Fibroblast of skin of left quadriceps (primary cell): ENCODE measurements at places on chromosomes 3 and 15.

GRCh38 chr15:44069489-44069888, 125.6 kb downstream of the FRMD5 start:
- DNase-seq = no peak

DNA sequence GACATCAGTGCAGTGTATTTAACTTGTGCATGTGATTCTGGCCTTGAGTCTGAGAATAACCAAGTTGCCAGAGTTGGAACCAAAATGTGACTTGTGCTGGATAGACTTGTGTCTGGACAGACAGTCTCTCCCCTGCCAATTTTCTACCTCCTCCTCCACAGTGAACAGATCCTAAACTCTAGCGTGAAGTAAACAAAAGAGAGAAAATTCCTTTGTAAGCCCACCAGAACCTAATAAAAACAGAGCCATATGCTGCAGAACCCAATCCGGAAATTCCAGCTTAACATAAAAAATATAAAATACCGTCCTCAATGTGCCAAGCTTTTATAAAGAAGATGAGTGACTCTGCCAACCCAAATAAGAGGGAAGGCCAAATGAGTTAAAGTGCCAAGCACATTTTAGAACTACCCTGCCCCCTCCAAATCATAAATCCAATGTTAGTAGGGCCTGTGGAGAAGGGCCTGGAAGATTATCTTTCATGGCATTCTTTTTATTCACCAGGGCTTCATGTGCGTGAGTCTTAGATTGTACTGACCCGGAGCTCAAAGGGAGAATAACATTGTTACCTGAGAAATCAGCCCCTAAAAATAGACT, 344.6 kb upstream of the PROK2 start:
- DNase-seq = peak; percentile 51

- no peak for DNase-seq
Observed at GRCh38 chr15:93985925-93986324, 245.4 kb upstream of the MCTP2 start.

- DNase-seq = no peak
Observed at GRCh38 chr15:66943456-66944095, 121.8 kb upstream of the SMAD3 start.

GRCh38 chr15:38176691-38177090, 75.9 kb upstream of the SPRED1 start:
- no peak for DNase-seq

GRCh38 chr15:70383856-70384255, 286.1 kb upstream of the TLE3 start:
- DNase-seq = no peak

DNA sequence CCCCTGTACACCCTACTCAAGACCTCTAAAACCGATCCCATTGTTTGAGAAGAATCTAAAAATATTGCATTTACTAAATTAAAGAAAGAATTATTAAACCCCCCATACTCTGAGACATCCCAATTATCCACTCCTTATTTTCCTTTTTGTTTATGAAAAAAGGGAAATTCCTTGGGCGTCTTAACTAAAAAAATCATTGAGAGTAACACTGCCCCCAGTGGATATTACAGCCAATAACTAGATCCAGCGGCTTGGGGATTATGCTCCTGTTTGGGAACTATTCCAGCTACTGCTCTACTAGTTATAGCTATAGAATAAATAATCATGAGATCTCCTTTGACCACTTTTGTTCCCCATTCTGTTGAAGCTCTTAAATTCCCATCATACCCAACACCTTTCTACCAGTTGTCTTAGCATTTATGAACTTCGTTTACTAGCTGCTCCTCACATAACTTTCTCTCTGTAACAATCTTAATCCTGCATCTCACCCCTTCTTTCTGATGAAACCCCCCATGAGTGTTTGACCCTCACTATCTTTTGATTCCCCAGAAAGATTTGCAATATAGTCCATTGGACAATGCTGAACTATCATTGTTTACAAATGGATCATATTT, 12.7 kb upstream of the CFAP91 start:
- DNase-seq = no peak

DNA sequence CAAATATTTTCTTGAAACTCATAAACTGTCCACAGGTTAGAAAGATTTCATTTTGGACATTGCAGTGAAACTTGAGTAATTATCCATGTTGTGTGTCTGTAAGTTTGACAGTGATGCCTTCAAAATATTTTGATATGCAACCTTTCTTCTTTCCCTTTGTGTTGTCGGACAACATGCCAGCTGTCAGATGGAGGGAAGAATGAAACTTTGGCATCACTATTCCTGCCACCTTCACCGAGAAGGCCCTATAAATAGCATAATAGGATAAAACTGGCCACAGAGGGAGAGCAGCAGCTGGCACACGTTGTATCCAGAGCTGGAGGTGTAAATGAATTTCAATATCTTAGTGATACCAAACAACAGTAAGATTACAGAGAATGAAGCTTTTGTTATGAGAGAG, 436.7 kb upstream of the CFAP20DC start:
- DNase-seq = no peak

DNA sequence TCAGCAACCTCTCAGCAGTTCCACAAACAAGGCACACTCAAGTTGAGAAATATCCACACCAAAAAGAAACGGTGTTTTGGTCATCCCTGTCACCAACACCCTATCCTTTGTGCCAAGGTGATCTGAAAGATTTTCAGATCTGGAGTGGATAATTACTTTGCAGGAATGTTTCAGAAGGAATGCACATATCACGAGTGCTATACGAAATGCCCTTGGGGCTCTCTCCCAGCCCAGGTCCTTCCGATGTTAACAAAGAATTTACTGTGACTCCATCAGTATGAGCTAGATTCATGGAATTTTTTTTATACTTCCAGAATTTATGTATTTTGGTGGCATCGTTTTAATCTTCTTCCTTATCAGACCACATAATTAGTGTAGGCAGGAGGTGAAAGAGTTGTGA, 105.0 kb downstream of the GRM7 start:
- no peak for DNase-seq

GRCh38 chr3:31833391-31834190, 147.5 kb downstream of the OSBPL10 start:
- no peak for DNase-seq

DNA sequence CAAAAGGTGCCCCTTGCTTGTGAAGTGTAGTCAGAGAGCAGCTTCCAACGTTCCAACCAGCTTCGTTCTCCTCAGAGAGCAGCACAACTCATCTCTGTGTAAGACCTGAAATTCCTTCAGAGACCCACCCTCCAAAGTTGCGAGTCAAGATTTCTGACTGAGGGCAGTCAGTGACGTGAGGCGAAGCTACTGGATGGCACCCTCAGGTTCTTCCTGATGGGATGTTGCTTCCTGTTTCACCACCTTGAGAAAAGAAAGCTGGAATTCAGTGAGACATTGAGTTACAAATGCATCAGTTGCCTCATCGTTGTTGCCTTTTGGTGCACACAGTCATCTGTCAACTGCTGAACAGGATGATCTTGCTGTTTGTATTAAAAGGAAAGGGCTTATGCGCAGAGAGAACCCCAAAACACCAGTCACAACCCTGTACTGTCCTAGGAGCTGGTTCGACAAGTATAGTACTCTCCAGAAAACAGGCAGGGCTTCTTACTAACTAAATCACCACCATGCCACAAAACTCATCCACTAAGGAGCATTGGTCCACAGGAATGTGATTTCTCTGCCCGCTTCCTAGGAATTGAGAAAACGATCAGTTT, at the start of gene CERS3:
CERS3 (minus strand) TSS at position 118 of the 596 bp plus-strand sequence. CDS start 27,101 bp downstream, outside the sequence.
- DNase-seq = no peak

DNA sequence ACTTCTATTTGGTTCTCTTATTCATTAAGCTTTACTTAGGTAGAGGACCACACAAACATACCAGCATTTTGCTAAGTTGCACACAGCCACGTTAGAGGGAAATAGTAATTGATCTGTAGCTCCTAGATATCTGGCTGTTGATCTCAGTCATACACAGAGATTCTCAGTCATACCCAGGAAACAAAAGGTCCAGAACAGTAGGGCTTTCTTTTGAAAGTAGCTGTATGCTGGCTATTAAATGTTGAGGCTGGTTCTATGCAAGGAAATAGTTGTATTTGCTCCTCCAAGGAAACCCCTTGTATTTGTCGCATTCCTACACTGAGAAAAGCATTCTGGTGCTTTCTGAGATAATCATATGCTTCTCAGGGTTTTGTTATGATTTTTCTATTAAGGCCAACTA, 523.8 kb downstream of the SOX2 start:
- DNase-seq = no peak

- DNase-seq = no peak
Observed at GRCh38 chr3:70905491-70905890, 593.1 kb upstream of the MDFIC2 start.

DNA sequence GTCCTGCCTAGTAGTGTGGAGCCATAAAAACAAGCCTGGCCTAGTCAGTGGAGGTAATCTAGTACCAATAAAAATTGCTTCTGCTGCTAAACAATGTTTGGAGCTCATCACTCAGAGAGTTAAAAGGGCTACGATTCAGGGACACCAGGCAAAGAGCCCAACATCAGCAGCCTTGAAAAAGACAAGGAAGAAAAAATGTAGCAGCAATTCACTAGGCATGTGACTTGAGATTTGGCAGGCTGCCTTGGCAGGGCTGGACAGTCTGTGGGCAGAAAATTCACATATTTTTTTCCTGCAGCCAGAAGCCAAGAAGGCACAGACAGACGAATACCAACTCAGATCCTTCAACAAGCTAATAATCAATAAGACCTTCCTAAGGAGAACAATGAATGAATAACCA, 47.2 kb downstream of the IGSF11 start:
- no peak for DNase-seq

GRCh38 chr15:64883997-64884511, 27.6 kb upstream of the ANKDD1A start:
- peak; percentile 51 for DNase-seq

DNA sequence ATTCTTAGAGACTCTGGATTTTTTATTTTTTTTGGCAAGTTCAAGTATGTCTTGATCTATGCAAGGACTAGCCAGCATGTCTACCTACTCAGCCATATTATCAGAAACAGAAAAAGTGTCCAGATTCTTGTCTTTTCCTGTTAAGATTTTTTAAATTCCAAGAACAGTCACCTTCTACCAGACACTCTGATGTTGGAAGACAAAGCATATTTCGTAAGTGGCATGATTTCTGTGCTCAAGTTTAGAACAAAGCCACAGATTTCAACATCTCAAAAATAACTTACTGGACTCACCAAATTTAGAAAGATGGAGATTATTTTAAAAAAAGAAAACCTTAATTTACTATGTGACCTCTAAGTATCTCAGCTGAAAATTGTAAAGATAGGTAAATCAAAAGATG, 61.9 kb downstream of the GOLGA6L7 start:
- DNase-seq = peak; percentile 20

GRCh38 chr3:89300526-89300925, 193.1 kb downstream of the EPHA3 start:
- DNase-seq = no peak

- DNase-seq = no peak
Observed at GRCh38 chr3:183386651-183387050, 41.8 kb downstream of the MCF2L2 start.

- no peak for DNase-seq
Observed at GRCh38 chr3:124601190-124601589, 129.1 kb upstream of the UMPS start.

GRCh38 chr15:73127302-73127936, 75.2 kb downstream of the NEO1 start:
- no peak for DNase-seq

DNA sequence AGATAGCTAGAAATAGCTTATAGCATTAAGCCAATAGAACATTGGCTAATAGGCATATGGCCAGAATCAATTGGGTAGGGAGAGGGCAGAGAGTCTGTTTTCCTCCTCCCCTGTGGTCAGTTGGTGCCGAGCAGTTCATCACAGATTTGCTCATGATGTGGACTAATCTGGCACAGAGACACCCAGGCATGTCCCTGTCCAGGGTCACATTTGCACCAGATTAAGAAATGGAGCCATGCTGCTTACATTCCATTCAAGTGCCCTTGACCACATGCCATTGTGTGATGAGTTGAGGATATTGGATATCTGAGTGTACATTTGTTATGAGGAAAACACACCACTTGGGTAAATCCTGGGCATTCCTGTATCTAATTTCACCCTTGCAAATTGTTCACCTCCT, 53.4 kb downstream of the USP13 start:
- no peak for DNase-seq

DNA sequence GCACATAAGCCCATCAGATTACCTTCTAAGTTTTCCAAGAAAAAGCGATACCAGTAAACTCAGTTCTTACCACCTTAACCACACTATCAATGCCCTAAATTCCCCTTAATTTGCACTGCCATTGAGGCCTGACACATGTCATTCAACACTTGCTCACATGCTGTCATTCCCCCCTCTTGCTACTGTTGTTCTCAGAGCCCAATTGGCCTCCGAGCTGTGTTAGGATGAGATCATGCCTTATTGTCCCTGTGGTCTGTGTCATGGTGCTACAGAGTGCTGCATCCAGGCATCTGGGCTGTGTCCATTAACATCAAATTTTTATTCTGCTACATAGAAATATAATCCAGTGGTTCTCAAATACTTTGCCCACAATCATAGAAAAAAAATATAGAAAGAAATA, 213.6 kb downstream of the SSR3 start:
- DNase-seq = no peak

DNA sequence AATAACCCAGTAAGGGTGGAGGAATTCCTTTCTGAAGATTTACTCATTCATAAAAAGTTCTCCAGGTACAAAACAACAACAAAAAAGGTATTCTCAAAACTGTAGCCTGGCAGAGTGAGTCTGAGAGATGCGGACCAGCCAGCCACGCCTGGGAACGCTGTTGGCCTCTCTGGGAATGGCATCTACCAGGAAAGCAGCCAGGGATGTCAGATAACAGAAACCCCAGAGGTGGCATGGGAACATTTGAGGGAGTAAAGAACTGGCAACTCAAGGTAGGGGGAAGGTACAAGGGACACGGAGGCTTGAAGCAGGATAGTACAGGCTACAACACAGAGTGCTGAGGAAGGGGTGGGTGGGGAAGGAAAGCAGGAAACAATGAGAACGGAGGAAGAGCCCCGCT, 7.1 kb upstream of the AP3S2 start:
- no peak for DNase-seq

GRCh38 chr3:13019243-13020095, 53.8 kb downstream of the IQSEC1 start:
- peak; percentile 40 for DNase-seq

- no peak for DNase-seq
Observed at GRCh38 chr3:45946307-45946706, 3.0 kb downstream of the CXCR6 start.

DNA sequence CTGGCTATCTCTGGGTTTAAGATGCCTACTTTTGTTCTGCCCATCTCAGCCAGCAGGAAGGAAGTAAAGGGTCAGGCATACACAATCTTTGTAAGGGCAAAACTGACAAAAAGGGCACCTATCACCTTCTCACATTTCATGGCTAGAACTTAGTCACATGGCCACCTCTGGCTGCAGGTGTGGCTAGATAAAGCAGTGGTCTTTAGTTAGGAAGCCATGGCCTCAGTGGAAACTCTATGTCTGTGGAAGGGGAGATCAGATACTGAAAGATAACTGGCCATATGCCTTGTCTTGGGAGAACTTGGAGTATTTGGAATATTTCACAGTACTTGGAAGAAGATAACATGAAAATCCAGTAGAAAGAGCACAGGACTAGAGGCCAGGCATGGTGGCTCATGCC, 80.7 kb upstream of the TBL1XR1 start:
- no peak for DNase-seq
